RWPE1 (cell line): ENCODE measurements at places on chromosomes 13 and 19.

GRCh38 chr13:109794095-109794494 is 7.7 kb upstream of the IRS2 start:
- no peak for DNase-seq

DNA sequence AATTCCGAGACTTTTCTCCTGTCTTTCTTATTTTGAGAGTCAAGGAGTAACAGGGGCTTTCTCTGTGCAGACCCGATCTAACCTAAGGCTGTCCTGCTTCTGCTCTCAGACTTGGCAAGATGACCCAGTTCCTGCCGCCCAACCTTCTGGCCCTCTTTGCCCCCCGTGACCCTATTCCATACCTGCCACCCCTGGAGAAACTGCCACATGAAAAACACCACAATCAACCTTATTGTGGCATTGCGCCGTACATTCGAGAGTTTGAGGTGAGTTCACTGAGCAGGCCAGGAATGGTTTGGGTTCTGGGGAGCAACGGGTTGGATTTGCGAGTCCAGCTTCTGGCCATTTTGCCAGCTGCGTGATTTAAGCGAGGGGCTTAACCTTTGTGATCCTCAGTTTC is 1.0 kb downstream of the SNRNP70 start:
- no peak for DNase-seq

DNA sequence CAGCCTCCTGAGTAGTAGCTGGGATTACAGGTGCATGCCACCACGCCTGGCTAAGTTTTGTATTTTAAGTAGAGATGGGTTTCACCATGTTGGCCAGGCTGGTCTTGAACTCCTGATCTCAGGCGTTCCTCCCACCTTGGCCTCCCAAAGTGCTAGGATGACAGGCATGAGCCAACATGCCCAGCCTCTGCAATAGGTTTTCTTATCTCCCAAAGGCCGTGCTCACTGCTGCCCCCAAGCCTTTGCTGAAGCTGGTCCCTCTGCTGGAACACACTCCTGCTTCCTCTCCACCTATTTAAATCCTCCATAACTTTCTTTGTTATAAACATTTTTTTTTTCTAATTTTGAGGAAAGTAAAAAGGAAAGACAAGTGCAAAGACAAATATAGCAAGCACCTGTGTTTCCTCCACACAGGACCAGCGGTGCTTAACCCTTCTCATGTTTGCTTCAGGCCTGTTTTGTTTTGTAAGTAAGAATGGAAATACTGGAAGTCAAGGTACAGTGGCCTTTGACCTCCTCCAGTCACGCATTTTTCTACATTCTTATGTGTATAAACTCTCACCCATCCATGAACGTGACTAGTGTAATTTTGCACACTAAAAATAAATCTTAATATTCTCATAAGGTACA is 14.5 kb upstream of the TNFAIP8L1 start:
- no peak for DNase-seq

GRCh38 chr13:37173214-37173613 is 67.8 kb upstream of the CSNK1A1L start:
- DNase-seq: no peak

DNA sequence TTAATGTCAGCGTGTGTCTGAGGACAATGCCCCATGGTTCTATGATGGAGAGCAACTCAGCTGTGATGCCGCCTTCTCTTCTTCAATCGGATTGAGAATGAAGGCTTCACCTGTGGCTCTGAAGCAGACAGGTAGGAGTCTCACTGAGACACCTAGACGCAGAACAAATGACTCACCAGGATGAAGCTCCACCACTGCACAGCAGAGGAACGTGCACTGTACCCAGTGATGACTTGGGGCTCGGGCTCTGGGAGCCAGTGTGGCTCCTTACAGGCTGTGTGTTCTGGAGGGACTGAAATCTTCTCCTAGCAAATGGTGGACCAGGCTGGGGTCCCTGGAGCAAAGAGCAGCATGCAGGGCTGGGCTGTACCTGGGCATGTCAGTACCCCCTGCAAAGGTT is 44.0 kb downstream of the CCDC70 start:
- peak; percentile 21 for DNase-seq

- DNase-seq: no peak
Measured at GRCh38 chr13:113021811-113022210, 52.8 kb downstream of the MCF2L start.

- DNase-seq: no peak
Measured at GRCh38 chr13:29892151-29892550, 41.7 kb upstream of the UBL3 start.

DNA sequence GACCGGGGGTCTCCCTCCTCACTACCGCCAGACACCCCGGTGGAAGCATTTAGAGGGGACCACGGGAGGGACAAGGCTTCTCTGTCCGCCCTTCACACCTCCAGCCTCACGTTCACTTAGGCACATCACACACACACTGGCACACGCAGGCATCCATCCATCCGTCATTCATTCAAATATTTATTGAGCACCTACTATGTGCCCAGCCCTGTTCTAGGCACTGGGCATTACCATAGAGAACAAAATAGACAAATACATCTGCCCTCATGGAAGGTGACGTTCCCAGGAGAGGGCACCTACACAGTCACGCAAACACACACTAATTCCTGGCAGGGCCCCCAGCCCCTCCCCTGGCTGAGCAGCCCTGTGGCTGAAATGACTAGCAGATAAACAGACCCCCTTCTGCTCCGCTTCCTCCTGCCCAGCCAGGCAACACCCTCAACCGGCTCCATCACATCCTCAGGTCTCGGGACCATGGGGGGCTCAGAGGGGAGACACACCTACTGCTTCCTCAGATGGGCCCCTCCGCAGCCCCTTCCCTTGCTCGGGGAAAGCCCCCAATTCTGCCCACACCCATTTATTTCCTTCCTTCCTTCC is 3.7 kb upstream of the NOP53 start:
- DNase-seq: no peak
